ENCODE measurements at places on chromosomes 4 and X. TPM values are rescaled to one million over a fixed set of nuclear protein-coding genes. Genes with fewer than 3 reads are reported as not detected.

- no peak overlapping the region for H3K4me3 ChIP-seq
- no peak overlapping the region for H3K27ac ChIP-seq
- H3K36me3 ChIP-seq, result no peaks in the 10 kb centered on the region
- H3K4me1 ChIP-seq, result no peaks in the 10 kb centered on the region
- DNase-seq, result no peak
Measured at GRCh38 chr4:37388681-37389365, 144.3 kb downstream of the NWD2 start.

DNA sequence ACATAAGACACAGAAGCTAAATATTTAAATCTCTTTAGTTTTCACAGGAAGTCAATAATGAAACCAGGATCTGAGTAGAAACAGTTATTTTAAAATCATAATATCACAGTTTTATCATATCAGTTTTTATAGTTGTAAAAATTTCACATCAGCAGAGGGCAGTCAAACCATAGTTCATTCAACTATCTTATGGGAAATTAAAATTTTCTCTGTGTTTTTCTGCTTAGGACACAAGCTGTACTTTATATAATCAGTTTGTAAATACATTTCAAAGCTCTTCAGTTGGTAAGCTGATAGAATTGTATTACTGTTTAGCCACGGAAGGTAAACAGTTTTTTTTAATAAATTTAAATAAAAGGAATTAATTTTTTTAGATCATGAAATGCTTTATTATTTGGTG is 204.8 kb upstream of the NUDT6 start:
- no peaks in the 10 kb centered on the region for H3K36me3 ChIP-seq
- no peak overlapping the region for H3K4me3 ChIP-seq
- H3K27ac ChIP-seq, result no peak overlapping the region
- peaks cover 6% of the 10 kb centered on the region for H3K4me1 ChIP-seq
- no peaks in the 10 kb centered on the region for H3K27me3 ChIP-seq

DNA sequence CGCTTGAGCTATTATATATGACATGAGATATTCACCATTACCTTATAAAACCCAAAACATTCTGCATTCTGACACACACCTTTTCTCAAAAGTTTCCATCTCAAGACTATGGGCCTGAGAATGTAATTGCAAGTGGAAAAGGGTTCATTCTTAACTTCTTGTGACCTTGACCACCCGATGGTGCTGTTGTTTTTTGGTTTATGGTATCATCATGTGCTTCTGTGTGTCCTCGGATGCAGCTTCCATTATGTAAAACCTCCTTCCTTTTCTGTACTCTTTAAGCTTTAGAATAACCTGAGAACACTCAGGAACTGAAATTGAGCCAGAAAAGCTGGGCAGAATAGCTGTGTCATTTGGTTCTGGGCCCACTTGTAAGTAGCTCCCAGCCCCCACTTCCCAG is 16.2 kb upstream of the PUDP start:
- no peak overlapping the region for H3K27ac ChIP-seq
- no peak overlapping the region for H3K4me3 ChIP-seq
- no peaks in the 10 kb centered on the region for H3K4me1 ChIP-seq
- DNase-seq, result no peak

DNA sequence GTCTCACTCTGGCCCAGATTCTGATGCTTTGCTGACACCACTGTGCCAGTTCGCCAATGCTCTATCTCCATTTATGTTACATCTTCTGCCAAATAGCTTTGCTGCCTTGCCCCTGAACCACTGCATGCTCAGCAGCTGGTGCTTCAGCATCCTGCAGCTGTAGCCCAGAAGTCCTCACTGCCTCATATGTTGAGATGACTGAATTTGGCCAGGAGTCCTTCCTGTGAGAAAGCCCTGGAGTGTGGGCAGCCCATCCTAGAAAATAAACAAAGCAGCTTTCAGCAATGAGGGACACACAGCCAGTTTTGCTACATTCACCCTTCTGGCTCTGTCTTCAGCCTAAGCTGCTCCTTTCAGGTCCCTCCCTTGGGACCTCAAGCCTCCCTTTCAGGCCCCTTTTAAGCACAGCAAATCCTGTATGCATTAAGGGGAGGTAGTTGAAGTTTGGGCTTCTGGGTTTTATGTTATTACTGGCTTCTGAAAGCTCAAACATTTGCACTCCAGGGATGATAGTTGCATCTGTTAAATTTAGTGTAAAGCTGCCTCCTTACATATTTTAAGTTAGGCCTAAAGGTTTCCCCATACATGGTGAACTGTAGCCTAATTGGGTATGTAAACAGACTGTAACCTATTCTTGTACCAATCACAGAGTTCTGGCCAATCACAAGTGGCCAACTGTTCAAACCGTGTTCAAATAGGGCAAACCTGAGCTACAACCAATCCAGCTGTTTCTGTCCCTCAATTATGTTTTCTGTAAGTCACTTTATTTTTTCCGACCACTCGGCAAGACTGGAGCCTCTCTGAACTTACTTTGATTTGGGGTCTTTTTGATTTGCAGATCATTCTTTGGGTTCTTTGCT is 2.1 kb upstream of the TMEM165 start:
- no peaks in the 10 kb centered on the region for H3K36me3 ChIP-seq
- no peak overlapping the region for H3K4me3 ChIP-seq
- H3K27me3 ChIP-seq, result no peaks in the 10 kb centered on the region
- DNase-seq, result no peak
- no peak overlapping the region for H3K27ac ChIP-seq

- H3K4me3 ChIP-seq, result no peak overlapping the region
- H3K36me3 ChIP-seq, result no peaks in the 10 kb centered on the region
- peak; percentile 8 for DNase-seq
- H3K27ac ChIP-seq, result no peak overlapping the region
- no peaks in the 10 kb centered on the region for H3K4me1 ChIP-seq
Measured at GRCh38 chr4:127370604-127371003, 262.2 kb upstream of the INTU start.

Gene HMGN5
- total RNA-seq, result 1.5 TPM

Gene NRK
- total RNA-seq, result 9.1 TPM

Gene GLRA2
- 0.08 TPM for total RNA-seq

Gene FRMD7
- total RNA-seq, result not detected

Gene SYNPO2
- total RNA-seq, result 10.3 TPM

Gene PDE5A
- total RNA-seq, result 33.2 TPM
